Activated CD4-positive, alpha-beta T cell treated with anti-CD3 and anti-CD28 coated beads, Interleukin-2, amount 10 ng/mL, durations not matched to agents 24 days and 14 days (primary cell): ENCODE measurements at places on chromosomes 4 and X.

- no peak for DNase-seq
Measured at GRCh38 chr4:40395166-40395900, 60.2 kb downstream of the CHRNA9 start.

DNA sequence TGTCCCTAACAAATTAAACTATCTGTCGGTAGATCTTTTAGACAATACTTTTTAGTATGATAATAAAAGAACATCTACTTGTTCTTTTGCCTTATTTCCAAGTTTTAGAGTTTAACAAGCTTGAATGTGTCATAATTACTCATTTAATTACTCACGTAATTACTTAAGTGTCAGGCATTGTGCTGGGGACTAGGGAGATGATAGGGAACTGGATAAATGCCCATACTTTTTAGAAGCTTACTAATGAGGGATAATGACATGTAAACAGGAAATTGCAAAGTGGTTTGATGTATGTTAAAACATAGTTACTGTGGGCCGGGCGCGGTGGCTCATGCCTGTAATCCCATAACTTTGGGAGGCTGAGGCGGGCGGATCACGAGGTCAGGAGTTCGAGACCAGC is 158.3 kb downstream of the DMD start:
- no peak for DNase-seq

DNA sequence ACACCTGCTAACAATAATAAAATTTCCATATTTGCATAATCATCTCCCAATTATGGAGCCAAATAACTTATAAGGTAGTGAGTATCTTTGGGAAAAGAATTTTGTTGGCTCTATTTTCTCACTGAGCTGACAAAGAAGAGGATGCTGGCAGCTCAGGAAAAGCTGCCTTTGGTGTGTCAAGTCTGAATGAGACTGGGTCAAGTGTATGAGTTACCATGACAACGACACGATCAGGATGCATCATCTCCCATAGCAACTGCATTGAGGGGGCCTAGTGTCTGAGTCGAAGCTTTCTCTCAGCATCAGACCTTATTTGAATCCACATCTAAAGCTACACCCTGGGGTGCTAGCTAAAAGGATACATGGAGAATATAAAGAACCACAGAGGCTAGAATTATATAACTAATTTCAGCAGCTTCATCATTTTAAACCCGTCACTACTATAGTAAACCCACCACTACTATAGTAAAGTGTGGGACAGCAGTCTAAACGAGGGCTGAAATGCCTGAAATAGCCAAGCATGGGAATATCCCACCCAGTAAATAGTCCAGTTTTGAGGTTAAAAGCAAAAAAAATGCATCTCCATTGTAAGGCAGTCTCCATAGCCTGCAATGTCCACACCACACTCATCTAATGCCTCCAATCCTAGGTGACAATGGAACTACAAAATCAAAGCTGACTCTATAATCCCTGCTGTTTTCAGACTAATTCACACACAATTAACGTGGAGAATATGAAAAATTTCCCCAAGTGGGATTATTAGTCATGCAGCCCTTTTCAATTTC is 16.0 kb downstream of the GSPT2 start:
- DNase-seq = no peak

DNA sequence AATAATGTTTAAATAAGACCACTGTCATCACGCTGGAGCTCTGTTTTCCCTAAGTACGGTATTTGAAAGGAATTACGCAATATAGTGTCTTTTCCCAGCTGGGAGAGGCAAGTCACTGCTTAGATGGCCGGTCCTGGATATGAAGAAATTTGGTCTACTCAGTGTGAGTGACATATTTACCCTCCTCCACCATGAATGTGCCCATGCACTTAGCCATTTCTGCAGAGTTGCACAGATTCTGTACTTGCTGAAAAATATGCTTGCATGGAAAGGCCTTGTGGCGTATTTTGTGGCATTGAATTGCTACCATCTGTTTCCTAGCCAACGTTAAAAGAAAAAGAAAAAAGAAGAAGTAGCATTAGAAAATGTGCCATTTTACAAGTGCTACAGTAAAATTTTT is 73.1 kb downstream of the ADGRL3 start:
- no peak for DNase-seq

- DNase-seq = no peak
Measured at GRCh38 chr4:9893329-9894108, 112.1 kb downstream of the DRD5 start.
